NCI-H2081 treated with DMSO at 0.1 percent for 48 hours (cell line): ENCODE measurements at places on chromosomes 3 and 15.

GRCh38 chr3:16515885-16516420 is 2.5 kb upstream of the RFTN1 start:
- no peak for DNase-seq

DNA sequence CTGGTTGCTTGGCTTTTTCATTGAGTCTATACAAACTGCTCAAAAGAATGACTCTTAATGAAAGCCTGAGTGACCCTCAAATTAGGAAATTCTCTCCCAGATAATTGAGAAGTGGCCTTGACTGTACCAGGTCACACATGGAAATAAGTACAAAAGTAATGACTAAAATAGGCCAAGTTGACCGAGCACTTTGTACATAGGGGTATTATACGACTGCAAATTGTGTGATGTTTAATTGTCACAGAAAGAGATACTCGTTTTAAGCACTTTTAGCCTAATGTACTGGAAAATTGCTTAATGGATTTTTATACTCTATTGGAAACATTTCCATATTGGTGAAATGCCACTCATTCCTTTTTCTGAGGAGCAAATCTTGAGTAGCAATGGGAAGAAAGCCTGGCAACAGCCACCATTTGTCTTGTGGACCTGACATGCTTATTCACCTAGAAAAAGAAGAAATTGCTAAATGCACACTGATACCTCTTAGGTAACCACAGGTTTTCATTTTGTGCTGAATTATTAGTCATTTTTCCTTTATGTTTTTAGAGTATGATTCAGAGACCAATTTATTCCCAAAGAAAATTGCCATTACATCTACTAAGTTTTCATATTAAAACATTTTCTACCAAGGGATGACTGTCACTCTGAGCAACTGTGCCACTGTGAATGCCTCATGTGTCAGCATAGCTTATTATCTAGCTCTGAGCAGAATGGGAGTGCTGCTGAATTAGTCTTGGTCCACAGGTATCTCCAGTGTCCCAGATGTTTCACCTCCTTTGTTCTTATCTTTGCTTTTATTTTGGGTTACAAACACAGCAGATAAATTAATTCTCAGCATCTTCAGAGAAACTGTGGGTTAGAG is 8.9 kb upstream of the PXK start:
- no peak for DNase-seq

DNA sequence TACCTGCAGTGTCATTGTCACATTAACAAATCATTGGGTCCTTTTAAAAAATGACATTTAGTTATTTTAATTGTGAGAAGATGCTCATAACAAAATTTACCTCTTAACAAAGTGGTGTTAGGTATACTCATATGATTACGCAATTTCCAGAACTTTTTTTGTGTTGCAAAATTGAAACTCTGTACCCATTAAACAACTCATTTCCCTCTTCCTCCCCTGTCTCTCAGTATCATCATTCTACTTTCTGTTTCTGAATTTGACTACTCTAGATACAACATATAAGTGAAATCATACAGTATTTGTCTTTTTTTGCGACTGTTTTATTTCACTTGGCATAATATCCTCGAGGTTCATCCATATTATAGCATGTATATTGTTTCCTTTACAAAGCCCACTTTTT is 58.7 kb upstream of the CHST2 start:
- no peak for DNase-seq

DNA sequence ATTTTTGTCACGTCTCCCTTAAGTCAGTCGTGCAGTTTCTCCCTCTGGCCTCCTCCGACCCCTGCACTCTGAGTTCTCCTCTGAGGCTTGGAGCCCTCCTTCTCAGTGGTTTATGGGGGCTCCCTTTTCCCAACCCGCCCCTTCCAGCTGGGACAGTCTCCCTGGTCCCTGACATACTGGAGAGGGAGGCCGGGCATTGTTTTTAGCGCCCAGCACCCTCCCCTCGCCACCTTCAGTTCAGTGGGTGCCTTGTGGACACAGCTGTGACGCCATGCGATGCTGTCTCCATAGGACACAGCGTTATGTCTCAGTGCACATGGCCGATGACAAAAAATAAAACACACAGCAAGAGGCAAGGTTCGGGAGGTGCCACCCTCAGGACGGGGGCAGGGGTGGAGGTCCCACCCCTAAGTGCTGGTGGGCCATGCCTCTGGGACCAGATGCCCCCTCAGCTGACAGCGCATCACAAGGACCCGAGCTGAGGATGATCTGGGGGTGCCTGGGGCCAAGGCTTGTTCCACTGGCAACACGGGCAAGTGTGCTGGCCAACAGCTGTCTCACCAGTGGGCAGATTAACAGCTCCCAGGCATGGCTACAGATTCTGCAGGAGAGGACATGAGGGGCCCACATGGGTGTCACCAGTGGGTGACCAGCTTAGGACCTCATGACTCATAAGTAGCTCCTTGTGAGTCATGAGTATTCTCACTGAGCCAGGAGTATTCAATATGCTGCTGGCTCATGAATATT is 81.6 kb downstream of the PLXNA1 start:
- DNase-seq, result no peak

DNA sequence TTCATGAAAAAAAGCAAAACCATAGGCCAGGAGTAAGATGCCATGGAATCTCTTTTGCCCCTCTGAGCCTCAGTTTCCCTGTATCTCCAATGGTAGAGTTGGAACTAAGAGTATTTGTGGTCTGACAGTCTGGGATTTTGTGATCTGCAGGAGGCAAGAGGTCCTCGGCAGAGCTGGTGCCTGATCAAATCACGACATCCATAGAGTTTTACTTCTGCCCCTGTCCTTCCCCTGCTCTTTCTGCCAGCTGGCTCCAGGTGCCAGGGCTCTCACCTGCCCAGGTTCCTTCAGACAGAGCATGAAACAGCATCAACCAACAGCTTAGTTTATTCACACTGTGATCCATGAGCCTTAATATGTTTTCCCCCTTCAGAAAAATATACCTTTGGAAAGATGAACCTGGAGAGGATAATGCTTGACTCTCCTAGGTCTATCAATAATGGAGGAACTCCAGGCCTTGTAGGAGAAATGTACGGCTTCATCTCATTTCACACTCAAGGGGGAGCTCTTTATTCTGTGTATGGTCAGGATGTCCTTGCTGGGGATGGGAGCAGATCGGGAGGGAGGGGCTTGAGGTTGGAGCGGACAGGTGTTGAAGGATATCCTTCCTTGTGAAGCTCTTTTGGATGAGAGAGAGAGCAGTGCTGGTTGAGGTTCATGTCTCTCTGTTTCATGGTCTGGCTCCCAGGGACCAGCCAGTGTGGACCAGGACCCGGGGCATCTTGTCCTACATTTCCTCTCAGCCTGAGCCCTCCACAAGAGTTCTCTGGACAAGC is 309.9 kb downstream of the RPLP1 start:
- no peak for DNase-seq

GRCh38 chr3:194446754-194447153 is 40.0 kb downstream of the ATP13A3 start:
- no peak for DNase-seq

GRCh38 chr3:197561926-197562325 is 6.2 kb upstream of the BDH1 start:
- DNase-seq, result no peak

GRCh38 chr3:49997862-49998261 is 57.9 kb downstream of the RBM6 start:
- DNase-seq, result no peak

GRCh38 chr15:31070867-31071266 is 30.7 kb downstream of the TRPM1 start:
- no peak for DNase-seq
